ENCODE measurements at places on chromosomes 3 and 15. TPM values are rescaled to one million over a fixed set of nuclear protein-coding genes. Genes with fewer than 3 reads are reported as not detected.

- no peaks in the 10 kb centered on the region for H3K27me3 ChIP-seq
- H3K36me3 ChIP-seq: no peaks in the 10 kb centered on the region
- no peak for DNase-seq
- no peak overlapping the region for H3K27ac ChIP-seq
Measured at GRCh38 chr3:105456017-105456416, 89.3 kb downstream of the ALCAM start.

DNA sequence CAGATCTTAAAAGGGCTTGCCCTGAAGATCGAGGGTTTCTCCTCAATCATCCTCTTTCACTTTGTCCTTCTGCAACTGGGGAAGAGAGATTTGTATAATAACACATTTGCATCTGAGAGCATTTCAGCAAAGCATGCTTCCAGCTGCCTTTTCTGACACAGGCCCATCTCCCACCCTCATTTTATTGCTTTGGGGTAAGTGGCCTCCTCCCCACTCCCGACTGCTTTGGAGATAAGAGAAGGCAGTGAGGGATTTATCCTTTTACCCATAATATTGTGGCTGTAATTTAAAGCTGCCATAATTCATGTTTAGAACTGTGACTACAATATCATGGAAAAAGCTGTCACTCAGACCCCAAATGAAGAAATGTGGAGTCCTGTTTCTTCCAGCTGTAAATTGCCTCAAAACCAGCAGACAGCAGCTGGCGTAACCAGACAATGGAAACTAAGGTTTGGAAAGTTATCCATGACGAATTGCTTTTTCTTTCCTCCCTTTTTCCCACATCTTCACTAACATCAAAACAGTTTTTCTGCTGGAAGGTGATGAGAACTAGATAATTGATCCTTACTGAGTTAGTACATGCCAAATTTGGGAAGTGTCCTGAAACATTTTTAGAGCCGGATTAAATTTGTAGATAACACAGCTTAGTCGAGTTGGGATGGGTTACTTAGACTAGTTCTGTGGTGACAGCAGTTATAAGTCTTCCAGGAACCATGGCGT is 104.2 kb upstream of the PFN2 start:
- H3K27me3 ChIP-seq: no peaks in the 10 kb centered on the region
- H3K27ac ChIP-seq: no peak overlapping the region
- DNase-seq: no peak
- H3K36me3 ChIP-seq: no peaks in the 10 kb centered on the region
- H3K4me3 ChIP-seq: no peak overlapping the region
- H3K4me1 ChIP-seq: no peaks in the 10 kb centered on the region

DNA sequence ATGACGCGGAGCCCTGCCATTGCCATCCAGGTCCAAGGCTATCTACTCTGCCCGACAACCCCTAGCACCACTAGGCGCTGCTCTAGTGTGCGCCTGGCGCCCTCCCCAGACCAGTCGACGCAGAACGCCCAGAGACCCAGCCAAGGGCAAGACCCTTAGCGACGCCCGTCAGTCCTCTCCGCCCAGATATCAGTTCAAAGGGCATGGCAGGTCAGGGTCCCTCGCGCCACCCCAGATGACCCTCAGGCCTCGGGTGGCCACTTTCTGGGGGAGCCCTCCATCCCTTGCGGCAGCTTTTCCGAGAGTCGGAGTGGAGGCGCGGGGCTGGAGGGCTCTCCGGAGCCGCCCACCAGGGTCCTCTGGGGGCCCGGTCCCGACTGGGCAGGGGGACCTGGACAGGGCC is 371 bp upstream of the CLSTN2 start:
- peaks cover 9% of the 10 kb centered on the region for H3K4me1 ChIP-seq
- no peak for DNase-seq
- H3K27me3 ChIP-seq: no peaks in the 10 kb centered on the region
- H3K4me3 ChIP-seq: no peak overlapping the region

DNA sequence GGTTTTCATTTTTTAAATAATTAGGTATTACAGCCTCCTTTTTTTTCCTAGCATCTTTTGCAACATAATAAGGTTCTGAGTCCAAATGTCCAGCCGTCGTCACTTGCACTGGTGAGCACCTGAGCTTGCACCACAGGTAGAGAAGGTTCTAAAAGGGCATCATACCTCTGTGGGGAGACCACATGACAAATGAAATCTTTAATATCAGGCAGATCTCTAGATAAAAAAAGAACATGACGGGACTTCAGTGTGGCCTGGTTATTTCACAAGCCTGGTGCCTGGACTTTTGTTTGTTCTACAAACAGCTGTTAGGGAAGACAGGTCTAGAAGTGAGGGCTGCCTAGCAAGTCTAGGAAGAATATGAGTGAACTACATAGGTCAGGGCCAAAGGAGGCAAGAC is 3.6 kb downstream of the ZBED2 start:
- H3K36me3 ChIP-seq: no peaks in the 10 kb centered on the region
- no peaks in the 10 kb centered on the region for H3K27me3 ChIP-seq
- H3K4me1 ChIP-seq: peaks cover 27% of the 10 kb centered on the region
- no peak overlapping the region for H3K27ac ChIP-seq
- no peak for DNase-seq

DNA sequence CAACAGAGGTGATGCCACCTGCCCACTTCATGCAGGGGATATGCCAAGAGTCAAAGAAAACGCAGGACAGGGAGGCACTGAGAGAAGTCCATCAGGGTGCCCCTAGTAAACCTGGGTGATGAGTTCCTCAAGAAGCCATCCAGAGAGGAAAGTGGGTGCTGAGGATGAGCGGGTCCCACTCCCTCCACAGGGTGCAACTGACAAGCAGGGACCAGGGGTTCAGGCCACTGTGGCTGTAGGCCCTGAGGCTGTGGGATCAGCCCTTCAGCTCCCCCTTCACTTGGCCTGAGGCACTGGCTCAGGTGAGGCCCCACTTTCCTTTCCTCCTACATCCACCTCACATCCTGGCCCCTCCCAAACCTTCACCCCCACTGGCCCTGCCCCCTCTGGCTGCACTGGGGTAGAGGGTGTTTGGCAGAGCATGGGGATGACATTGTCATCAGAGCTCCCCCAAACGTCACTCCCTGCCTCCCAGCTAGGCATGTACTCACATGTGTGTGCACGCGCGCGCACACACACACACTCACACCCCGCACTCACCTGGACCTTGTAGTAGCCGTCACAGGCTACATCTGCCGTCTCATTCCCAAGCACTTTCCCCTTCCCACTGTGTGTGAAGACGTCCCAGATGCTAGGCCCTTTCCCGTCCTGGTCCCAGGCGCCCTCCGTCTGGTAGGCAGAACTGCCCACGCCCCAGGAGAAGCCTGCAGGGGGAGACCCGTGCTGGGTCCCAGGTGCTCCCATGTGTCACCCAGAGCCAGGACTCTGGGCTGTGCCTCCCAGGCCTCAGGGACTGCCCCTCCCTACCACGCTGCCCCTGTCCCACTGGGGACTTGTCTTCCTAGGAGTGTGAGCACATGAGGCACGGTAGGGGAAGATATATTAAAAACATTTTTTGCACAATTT is 1.4 kb downstream of the LCTL start:
- no peaks in the 10 kb centered on the region for H3K36me3 ChIP-seq
- H3K27me3 ChIP-seq: no peaks in the 10 kb centered on the region
- H3K4me1 ChIP-seq: peaks cover 5% of the 10 kb centered on the region
- no peak overlapping the region for H3K27ac ChIP-seq

GRCh38 chr15:101105059-101105891 is 146.6 kb downstream of the CHSY1 start:
- H3K4me3 ChIP-seq: no peak overlapping the region
- no peak overlapping the region for H3K27ac ChIP-seq
- DNase-seq: no peak
- H3K27me3 ChIP-seq: no peaks in the 10 kb centered on the region
- no peaks in the 10 kb centered on the region for H3K36me3 ChIP-seq

DNA sequence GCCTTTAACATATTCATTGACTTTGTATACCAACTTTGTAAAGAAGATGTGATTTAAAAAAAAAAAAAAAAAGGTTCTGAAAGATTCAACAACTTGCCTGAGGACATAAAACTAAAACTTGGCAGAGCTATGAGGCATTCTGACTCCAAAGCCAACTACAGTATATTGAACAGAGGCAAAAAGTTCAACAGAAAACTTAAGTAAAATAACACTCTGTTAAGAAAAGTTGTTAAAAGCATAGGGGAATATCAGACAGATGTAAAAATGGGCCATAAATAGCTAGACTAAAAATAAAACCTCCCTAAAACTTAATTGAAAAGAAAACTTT is 23.4 kb downstream of the GOLIM4 start:
- no peak for DNase-seq
- no peak overlapping the region for H3K4me3 ChIP-seq
- no peaks in the 10 kb centered on the region for H3K36me3 ChIP-seq
- H3K27ac ChIP-seq: no peak overlapping the region
- H3K4me1 ChIP-seq: no peaks in the 10 kb centered on the region

DNA sequence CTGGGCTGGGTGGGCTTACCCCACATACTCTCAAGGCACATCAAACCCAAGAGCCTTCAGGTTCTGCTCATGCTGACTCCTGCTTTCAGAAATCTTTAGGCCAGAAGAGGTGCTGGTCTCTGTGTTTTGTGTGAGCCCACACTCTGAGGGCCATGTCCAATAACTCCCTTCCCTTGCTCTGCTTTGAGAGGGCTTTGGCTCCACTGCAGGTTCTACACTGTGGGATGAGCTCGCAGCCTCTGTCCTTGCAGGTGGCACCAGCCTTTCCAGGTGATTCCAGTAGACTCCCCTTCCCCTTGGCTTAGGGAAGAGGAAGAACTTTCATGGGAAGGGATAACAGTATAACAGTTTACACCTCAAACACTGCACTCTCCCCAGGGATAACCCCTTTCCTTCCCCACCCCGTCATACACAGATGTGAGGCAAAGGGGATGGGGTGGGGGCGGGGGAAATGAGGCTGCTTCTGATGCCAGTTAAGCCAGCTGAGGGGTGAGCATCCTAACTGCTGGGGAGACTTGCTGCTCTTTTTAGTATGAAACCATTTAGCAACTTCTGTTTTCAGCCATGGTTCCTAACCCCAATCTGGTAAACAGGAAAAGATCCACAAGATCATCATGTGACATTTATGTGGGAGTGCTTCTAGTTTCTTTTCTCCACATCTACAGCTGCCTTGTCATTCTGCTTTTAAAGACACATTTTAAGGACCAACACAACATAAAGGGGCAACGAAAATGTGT is 262.4 kb downstream of the SLC9A9 start:
- no peaks in the 10 kb centered on the region for H3K36me3 ChIP-seq
- peaks cover 17% of the 10 kb centered on the region for H3K4me1 ChIP-seq
- peak; percentile 36 for DNase-seq
- no peaks in the 10 kb centered on the region for H3K27me3 ChIP-seq
- no peak overlapping the region for H3K4me3 ChIP-seq
- H3K27ac ChIP-seq: no peak overlapping the region

GRCh38 chr3:35746492-35746891 is 107.2 kb downstream of the ARPP21 start:
- H3K27ac ChIP-seq: no peak overlapping the region
- DNase-seq: no peak
- peaks cover 11% of the 10 kb centered on the region for H3K4me1 ChIP-seq

GRCh38 chr3:17573396-17573795 is 169.0 kb downstream of the TBC1D5 start:
- no peak overlapping the region for H3K4me3 ChIP-seq
- peaks cover 39% of the 10 kb centered on the region for H3K4me1 ChIP-seq
- DNase-seq: no peak
- no peaks in the 10 kb centered on the region for H3K27me3 ChIP-seq
- no peaks in the 10 kb centered on the region for H3K36me3 ChIP-seq

- no peaks in the 10 kb centered on the region for H3K27me3 ChIP-seq
- no peak for DNase-seq
- H3K36me3 ChIP-seq: no peaks in the 10 kb centered on the region
- no peaks in the 10 kb centered on the region for H3K4me1 ChIP-seq
Measured at GRCh38 chr3:131762981-131763564, 260.3 kb upstream of the MRPL3 start.

GRCh38 chr15:77074350-77074749 is 3.4 kb upstream of the TSPAN3 start:
- H3K27ac ChIP-seq: no peak overlapping the region
- H3K36me3 ChIP-seq: no peaks in the 10 kb centered on the region
- H3K27me3 ChIP-seq: no peaks in the 10 kb centered on the region

DNA sequence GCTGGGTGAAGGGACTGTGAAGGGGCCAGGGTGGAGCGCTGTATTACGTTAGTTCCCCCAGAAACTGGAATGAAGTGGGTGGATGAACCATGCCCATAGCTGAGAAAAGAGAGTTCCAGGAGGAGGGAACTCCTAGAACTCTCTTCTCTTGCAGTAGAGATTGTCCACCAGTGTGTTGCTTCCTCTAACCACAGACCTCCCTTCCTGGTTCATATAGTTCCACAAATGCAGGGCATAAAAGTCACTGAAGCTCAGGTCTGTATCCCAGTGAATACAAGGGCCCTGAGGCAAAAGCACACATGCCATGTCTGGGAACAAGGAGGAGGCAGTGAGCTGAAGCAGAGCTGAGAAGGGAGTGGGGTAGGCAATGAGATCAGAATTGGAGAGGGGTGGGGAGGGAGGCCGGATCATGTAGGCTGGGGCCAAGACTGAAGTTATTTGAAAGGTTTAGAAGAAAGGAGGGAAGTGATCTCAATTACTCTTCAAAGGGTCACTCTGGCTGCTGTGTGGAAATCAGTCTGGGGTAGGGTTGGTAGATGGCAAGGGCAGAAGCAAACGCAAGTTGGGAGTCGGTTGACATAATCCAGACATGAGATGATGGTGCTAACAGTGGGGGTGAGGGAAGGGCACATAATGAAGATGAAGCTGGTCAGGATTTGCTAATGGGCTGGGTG is 6.5 kb downstream of the A4GNT start:
- DNase-seq: no peak
- H3K27ac ChIP-seq: no peak overlapping the region
- H3K36me3 ChIP-seq: no peaks in the 10 kb centered on the region
- H3K27me3 ChIP-seq: peaks cover 8% of the 10 kb centered on the region

DNA sequence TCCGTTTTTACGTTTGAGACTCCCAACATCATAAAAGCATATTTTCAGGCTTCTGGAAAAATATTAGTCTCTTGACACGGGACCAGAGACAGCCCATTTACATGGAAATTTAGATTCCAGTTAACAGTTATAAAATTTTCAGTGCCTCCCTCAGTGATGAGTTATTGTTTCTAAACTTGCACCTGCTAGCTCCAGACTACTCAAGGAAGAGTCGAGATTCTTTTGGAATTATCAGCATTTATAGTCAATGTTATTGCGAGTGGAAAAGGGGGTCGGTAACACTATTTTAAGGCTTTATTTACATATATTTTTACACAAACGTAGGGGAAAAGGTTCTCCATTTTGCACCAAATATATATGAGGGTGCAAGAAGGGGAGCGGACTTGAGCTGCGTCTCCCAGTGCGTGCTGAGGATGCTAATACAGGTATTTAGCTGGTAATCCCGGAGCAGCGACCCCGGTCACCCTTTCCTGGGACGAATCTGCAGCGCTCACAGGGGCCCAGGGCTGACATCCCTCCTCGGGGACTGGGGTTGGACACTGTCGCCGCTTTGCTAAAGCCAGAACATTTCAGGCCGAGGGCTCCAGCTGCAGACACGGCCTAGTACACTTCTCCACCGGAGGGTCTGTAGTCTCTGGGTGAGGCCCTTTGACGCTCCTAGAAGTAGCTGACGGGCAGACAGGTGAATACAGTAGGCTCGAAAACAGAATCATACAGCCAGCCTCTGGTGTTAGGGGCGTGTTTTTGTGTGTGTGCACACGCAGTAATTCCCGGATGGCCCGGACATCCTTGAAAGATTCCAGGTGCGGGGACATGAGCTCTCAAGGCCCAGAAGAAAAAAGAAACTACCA is 729 bp upstream of the ZBTB11 start:
- H3K4me3 ChIP-seq: peak overlapping the region; percentile 94
- peak overlapping the region; percentile 98 for H3K27ac ChIP-seq
- peaks cover 17% of the 10 kb centered on the region for H3K4me1 ChIP-seq
- DNase-seq: peak; percentile 21
- no peaks in the 10 kb centered on the region for H3K27me3 ChIP-seq
- H3K36me3 ChIP-seq: peaks cover 8% of the 10 kb centered on the region

Gene TMF1
- 69.3 TPM for total RNA-seq

Gene ZDHHC19
- 0.73 TPM for total RNA-seq

Gene SEC22C
- total RNA-seq: 51.4 TPM

Gene LMAN1L
- 1.1 TPM for total RNA-seq

Gene ZCWPW2
- total RNA-seq: not detected

Gene AHSG
- not detected for total RNA-seq
